ENCODE measurements at places on chromosomes 5 and 9.
A peak's percentile ranks its signal among the peaks of the same experiment; 100 is the strongest.

- DNase-seq = no peak
These were observed 55.9 kb downstream of the AHRR start for GRCh38 chr5:377326-377981.

DNA sequence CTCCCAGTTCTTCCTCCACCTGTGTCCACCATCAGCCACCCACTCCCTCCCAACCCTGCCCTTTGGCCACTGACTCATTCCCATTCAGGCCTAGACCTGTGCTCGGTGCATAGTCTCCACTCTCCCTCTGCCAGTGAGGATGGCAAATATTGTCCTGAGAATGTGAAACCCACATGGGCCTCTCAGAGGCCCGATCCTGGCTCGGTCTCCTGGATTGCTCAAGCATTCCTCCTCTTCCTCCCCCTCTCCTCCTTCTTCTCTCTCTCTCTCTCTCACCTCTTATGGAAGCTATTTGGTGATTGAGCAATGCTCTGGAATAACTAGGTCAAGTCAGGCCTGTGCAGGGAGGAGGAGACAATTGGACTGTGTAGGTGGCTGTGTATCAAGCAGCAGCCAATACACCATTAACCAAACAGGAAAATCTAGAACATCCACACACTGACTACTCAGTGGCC, 99.9 kb downstream of the KLF4 start:
- no peak for DNase-seq

GRCh38 chr5:142671801-142672200, 14.1 kb downstream of the FGF1 start:
- peak; percentile 70 for DNase-seq

GRCh38 chr5:68505917-68506860, 290.6 kb downstream of the PIK3R1 start:
- DNase-seq = peak; percentile 19

GRCh38 chr5:157892974-157893373, 34.0 kb upstream of the CLINT1 start:
- no peak for DNase-seq

DNA sequence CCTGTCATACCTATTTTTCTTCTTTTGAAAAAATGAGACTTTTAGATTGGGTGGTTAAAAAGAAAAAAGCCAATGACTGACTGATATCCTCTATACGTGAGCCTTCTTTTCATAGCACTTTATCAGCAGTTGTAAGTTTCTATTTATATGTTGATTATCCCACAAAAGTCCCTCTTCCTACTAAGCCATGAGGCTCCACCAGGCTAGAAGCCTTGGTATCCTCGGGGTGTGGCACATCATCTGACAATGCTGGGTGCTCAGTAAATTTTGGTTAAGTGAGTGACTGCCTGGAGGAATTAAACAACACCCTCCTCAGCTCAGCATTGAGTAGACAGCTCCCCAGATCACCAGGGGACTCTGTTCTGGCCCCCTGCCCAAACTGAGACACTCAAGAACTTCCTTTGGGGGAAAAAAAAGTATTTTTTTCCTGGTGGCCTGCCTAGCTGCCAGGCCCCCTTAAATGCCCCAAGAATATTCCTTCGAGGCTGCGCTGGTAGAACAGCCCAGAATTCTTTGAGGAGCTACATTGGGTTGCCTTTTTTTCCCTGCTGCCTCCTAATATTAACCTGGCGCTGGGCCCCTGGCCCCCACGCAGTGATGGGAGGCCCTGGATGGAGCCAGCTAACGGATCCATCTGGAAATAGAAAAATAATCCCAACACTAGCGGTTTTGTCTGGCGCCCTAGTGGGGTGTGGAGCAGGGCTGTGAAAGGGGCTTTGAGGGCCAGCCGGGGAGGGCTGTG, 23.4 kb upstream of the COL27A1 start:
- no peak for DNase-seq

DNA sequence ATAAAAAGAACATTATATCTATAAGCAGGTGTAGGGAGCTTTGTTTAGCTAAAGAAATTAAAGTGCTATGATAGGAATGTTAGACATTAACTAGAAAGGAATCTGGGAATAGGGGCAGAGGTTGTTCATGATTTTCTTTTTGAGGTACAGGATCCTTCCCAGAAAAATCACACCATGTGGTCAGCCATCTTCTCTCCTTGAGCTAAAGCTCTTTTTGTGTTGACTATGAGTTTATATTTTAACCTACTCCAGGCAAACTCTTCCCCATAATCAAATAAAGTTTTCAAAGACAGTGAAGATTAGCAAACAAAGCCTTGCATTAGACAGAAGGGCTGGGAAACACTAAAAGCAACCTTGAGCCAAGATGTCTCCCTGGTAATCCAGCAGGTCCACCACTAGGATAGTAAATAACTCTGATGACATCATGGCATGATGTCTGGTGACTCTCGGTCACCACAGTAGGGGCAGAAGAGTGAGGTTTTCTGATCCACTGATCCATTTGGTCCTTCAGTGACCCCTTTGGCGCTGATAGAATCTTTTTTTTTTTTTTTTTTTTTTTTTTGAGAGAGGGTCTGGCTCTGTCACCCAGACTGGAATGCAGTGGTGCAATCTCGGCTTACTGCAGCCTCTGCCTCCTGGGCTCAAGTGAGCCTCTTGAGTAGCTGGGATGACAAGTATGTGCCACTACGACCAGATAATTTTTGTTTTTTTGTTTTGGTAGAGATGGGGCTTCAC, 30.6 kb upstream of the IL6ST start:
- no peak for DNase-seq

DNA sequence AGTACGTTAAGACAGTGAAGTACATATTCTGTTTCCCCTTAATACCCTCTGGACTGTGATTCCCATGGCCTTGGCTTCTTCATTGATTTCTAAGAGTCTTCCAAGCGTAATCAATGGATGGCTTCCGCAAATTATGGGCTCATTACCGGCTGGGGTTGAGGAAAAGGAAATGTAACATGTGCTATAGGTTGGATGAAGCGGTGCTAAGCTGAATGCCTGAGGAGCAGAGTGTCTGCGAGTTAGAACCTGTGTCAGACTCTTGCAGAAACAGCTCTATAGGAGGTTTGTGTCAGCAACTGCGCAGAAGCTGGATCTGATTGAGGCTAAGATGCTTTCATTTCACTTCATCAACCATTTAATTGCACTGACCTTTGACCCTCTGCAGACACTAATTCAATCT, 114.3 kb upstream of the CDH18 start:
- DNase-seq = no peak

DNA sequence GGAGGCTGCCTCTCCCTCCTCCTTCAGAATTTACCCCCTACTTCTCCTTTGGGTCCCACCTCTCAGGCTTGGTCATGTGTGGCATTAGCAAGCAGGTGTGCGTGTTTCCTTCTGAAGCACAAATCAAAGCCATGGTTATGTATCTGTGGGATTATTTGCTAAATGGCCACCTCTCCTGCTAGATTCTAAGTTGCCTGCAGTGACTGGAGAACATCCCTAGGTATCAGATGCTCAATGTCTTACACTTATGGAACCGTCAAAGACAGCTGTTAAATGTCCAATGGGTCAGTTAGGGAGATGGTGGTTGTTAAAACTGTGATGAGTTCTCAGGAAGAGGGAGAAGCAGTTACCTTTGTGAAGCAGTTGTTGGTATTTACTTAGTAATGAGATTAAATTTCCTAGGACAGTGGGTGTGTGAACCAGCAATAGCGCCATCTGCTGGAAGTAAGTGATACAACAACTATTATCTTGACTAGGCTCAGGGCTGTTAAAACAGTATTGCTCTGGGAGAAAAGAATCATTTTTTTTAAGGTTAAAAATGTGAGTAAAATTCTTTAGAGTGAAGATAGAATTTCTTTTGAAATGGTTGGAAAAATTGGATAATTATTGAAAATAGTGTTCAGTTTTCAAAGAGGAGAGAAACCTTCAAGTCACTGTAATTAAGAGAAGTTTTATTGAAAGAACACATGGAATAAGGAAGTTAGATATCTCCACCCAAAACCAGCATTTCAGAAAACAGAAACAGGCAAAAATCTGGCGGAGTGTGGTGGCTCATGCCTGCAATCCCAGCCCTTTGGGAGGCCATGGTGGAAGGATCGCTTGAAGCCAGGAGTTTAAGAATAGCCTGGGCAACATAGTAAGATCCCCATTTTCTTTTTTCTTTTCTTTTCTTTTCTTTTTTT, 71.3 kb downstream of the TMC1 start:
- peak; percentile 38 for DNase-seq

- no peak for DNase-seq
These were observed at the start of gene CTNND2 for GRCh38 chr5:11904265-11904906. Gene CTNND2, minus strand, starts transcription at chr5:11904446. Its CDS starts 593 bp downstream, at chr5:11903853.

GRCh38 chr9:77926371-77926878, 105.2 kb downstream of the GNAQ start:
- DNase-seq = peak; percentile 68

GRCh38 chr9:120545701-120546550, 34.0 kb downstream of the CDK5RAP2 start:
- DNase-seq = no peak

GRCh38 chr5:157379983-157380382, 80.0 kb upstream of the NIPAL4 start:
- no peak for DNase-seq

DNA sequence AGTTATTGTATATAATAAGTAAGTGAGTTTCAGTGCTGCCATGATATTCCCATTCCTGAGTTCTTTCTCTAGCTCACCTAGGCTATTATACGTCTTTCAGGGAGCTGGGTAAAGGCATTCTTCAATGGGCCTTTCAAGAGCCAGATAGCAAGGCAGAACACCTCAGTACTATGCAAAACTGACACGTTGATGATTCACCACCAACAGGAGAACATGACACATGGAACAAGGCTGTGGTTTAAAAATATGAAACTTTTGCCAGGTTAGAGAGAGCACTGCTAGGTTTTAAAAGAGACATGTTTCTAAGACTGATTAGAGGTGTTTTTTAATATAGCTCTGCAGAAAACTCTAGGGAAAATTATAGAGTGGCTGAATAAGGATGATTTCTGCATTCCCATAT, 95.9 kb downstream of the UGCG start:
- peak; percentile 51 for DNase-seq

GRCh38 chr5:33726422-33727165, 165.2 kb downstream of the ADAMTS12 start:
- no peak for DNase-seq

DNA sequence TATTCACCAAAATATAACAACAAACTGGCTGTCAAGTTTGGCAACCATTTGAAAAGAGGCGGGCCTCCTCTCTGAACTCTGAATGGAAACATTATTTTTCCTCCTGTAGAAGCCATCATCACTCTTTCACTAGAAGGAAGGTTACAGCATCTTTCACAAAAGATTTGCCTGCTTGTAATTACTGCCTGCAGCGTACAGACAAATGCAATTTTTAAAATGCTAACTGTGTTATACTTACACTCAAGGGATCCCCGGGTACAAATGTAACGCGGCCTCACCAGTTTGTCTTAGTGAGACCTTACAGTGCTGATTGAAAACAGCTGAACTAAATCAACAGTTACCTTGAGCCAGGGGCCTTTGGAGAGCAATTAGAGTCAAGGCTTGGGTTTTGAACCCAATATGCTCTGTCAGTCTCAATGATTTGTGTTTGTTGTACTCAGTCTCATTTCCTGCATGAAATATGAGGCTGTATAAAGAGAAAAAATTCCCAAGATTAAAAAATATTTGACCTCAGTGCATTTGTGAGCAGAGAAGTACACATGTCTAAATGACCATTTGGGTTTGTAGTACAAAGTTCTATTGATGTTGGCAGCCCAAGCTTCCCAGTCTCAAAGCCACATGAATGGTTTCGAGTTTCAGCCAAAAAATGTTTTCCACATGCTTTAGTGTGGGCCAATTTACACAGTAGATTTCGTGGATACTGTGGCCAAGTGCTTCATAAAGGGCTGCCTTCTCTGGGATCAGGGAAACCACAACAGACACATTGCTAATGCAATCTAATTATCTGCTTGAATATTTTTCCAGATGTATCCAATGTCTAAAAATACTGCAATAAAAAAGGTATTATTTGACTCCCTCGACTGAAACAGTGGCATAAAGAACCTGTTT, 500.0 kb downstream of the SPATA31D1 start:
- DNase-seq = no peak

DNA sequence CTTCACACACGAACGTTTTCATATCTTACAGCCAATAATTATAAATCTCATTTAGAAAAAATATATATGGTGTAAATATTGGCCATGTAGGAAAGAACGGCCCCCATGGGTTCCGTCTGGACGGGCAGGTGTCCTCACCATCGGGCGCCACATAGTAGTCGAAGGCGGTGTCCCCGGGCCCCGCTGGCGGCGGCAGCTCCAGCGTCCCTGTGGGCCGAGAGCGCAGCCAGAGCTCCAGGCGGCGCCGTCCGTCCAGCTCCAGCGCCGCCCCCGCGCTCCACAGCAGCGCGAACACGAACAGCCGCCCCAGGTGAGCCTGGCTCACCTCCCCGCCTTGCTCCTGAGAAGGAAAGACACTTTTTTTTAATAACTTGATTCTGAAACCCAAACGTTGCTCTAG, 134.6 kb downstream of the DNAH5 start:
- no peak for DNase-seq

DNA sequence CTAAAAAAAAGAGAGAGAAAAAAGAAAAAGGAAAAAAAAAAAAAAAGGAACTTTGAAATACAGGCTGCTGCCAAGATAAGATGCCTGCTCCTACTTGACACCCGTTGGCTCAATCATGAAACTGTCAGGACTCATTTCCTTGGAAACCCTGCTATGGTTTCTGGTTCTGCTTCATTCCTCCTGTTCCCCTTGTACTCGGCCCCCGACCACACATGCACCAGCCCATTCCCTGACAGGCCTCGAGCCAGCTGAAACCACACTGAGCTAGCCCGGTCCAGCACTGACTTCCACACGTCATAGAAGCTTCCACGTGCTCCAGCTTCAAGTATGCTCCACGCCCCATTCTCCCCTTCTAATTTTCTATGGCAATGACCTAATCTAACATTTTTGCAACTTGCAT, 93.2 kb downstream of the MYO10 start:
- no peak for DNase-seq

GRCh38 chr9:114671605-114672004, 10.4 kb downstream of the TEX48 start:
- no peak for DNase-seq

DNA sequence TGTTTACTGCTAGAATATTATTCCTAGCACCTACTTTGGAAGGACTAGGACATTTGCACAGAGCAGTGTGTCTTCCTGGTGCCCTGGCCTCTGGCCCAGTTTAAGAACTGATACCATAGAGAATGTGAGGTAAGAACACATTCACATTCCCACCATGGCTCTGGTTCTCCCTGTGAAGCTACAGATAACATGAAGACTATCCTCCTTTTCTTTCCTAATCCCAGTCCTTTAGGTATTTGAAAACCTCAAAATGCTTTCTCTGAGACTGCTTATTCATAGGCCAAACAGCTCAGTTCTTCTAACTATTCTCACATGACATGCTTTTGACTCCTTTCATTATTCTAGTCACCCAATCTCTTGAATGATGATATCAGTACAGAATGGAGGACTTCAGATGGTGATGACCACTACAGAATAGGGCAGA, 11.9 kb downstream of the FAM219A start:
- no peak for DNase-seq

GRCh38 chr5:140202610-140203009, 27.6 kb downstream of the CYSTM1 start:
- no peak for DNase-seq

DNA sequence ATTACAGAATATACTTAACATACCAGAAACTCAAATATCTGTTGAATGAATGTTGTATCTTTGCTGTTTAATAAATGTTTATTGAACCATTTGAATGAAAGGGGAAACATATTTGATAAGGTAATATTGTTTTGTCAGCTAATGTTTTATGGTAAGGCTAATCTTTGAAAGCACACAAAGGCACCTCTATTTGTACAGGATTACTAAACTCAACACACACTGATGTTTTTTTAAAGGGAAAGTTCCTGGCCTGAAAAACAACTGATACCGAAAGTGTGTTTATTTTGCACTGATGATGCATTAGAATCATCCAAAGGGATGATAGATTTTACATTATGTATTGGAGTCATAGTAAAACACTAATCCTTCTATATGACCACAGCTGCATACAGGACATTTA, 82.5 kb downstream of the ADCY2 start:
- no peak for DNase-seq

Data from HS-5 (cell line).